ENCODE measurements at places on chromosomes 2 and 18.
A peak's percentile ranks its signal among the peaks of the same experiment; 100 is the strongest.

DNA sequence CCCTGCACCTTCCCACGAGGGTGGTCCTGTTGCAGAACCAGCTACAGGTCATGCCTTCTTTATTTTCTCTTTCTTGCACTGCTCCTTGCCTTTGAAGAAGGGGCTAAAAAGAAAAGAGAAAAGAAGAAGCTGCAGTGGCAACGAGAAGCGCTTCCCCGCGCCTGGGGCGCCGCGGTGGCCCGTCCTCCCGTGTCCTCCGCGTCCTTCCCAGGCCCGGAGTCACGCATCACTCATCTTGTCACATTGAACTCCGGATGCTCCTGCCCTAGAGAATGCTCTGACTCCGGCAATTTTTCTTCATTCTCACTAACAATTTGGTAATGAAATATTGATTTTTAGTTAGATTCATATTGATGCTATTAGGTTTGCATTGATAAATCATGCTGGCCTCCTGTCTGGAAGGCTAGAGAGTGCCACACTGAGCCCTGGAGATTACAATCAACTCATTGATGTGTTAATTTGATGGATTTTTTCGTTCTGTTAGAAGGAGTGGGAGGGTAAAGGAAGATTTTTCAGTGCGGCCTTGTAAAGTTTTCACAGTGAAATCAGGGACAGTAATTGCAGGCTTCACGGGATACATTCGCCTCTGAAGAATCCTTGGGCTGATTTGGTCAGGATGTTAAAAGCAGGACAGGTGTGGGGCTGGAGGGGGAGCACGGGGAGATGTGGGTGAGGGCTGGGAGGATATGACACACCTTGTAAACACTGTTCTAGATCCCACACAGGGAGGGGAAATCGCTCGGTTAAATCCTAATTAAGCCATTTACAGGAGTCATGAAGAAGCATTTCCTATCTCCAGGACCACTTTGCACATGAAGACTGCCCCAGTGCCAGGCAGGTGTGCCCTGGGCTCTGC lies 349.3 kb downstream of the ZNF516 start:
- no peak for DNase-seq

GRCh38 chr2:202114795-202115194 lies 41.7 kb downstream of the KIAA2012 start:
- no peak for DNase-seq

DNA sequence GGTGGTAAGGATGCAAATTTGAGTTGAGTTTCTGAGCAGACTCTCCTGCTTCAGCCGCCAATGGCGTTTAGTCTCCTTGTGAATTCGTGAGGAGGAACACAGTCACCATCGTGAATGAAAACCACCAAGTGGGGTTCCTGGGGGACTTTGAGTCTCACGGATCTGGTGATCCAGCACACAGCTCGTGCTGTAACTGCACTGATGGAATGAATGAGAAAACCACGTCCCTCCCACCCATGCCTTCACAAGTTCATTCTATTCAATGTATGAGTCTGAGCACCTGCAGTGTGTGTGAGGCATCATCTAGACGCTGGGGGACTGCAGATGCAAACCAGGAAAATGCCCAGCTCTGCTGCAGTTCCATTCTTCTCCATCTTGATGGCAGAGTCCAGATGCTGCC lies 127.9 kb downstream of the PIEZO2 start:
- no peak for DNase-seq

DNA sequence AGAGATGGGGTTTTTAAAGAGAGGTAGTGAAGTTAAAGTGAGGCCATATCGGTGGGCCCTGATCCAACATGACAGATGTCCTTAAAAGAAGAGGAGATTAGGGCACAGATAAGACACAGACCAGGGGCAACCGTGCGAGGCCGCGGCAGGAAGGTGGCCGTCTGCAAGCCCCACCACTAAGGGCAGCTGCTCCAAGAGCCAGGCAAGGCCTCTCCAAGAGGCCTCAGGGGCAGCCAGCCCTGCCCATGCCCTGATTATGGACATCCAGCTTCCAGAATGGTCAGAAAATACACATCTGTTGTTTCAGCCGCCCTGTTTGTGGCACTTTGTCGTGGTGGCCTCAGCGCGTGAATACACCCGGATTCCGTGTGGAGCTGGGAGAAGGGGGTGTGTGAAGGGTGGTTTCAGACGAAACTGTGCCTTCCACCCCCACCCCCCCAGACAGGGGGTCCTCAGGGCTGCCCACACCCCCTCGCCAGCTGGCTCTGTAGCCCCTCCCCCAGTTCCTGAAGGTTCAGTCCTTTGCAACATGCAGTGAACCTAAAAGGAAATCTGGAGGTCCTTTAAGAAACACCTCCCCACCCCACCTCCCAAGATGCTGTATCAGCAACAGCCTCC lies 74.1 kb upstream of the SMAD7 start:
- DNase-seq: no peak

DNA sequence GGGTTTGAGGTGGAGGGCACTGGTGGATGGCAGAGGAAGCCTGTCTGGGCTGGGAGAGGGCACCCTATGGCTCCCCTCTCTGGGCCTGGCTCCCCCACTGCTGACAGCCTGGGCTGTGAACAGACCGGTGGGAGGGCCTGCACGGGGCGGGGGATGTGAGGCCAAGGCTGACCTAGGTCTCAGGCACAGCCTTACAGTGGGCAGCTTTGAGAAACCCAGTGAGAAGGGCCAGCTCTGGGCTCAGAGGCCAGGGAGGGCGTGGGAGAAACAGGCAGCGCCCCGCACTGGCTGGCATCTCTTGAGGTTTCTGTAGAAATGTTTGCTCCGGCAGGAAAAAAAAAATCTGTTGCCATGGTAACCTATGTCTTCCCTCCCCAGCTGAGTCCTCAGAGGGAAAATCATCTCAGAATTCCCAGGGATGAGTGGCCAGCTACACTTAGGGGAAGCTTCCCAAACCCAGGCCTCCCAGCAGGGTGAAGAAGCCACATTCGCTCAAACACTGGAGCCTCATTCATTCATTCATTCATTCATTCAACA lies 71.7 kb upstream of the TAF1B start:
- no peak for DNase-seq

DNA sequence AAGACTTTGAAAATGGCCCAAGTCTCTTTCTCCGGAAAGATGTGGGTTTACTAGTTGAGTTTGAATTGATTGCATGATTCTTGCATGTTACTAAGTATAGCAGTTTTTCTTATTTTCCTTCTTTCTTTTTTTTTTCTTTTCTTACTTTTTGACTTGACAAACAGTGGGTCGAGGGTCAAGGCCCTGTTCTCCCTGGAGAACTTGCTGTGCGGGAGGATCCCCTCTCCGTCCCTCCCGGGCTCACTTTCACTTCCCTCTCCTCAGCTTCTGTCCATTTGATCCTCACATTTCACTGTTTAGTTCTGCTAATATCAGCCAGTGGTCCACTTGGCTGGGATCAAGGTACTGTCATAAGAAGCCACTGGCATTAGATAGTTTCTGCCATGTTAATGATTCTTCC lies 767.4 kb downstream of the TDRD15 start:
- no peak for DNase-seq

GRCh38 chr2:7913974-7914373 lies 767.9 kb upstream of the ID2 start:
- no peak for DNase-seq

DNA sequence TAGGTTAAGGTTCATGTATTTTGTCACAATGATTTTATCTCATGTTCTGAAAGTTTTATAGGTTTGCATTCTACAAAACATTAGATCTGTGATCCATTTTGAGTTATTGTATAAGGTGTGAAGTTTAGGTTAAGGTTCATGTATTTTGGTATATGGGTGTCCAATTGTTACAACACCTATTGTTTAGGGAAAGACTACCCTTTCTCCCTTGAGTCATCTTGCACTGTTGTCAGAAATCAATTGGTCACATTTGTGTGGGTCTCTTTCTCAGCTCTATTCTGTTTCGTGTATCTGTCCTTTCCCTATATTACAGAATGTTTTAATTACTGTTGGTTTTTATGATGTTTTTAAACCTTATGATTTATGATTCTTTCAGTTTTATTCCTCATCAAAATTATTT lies 192.3 kb downstream of the MCFD2 start:
- no peak for DNase-seq

DNA sequence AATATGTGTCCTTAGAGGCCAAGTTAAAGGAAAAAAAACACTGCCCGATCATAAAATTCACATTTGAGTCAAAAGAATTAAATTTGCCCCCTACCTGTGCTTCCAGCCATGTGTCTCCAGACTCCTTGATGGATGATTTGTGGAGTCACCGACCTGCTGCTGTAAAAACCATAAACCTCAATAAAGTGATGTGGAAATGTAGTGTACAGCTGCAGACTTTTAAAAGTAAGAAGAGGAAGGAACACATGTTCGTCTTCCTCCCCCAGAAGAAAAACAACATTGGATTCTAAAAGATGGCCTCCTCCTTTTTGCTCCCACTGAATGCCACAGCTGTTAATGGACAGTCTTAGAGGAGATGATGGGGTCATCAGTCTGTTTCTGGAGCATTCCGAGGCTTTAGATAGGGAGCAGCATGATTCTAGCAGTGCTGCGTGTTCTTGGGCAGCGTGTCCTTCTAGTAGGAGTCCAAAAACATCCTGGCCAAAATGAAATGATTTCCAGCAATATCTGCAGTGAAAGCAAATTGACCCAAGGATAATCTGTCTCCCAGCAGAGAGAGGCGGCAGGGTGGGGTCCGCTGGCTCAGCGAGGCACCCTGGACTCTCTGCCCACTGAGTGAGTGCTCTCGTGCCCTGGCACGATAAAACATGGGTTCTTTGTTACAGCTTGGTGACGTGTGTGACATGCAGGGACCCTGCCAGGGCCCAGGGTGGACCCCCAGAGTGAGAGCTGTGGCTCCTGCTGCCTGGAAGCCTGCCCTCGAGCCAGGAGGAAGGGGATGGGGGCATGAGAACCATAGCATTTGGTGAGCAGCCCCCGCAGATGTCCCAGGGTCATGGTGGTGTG lies 196.1 kb downstream of the FAM210A start:
- DNase-seq: peak; percentile 23

- no peak for DNase-seq
These were observed 477.2 kb upstream of the VRK2 start for GRCh38 chr2:57569396-57569795.

- no peak for DNase-seq
These were observed 99.6 kb upstream of the MGAT5 start for GRCh38 chr2:134154246-134154645.

GRCh38 chr2:28780496-28780895 lies 28.9 kb downstream of the PPP1CB start:
- DNase-seq: no peak

- peak; percentile 96 for DNase-seq
These were observed 47.5 kb upstream of the STAM2 start for GRCh38 chr2:152222975-152223637.

- no peak for DNase-seq
These were observed 161.8 kb upstream of the DTNA start for GRCh38 chr18:34548120-34548972.

DNA sequence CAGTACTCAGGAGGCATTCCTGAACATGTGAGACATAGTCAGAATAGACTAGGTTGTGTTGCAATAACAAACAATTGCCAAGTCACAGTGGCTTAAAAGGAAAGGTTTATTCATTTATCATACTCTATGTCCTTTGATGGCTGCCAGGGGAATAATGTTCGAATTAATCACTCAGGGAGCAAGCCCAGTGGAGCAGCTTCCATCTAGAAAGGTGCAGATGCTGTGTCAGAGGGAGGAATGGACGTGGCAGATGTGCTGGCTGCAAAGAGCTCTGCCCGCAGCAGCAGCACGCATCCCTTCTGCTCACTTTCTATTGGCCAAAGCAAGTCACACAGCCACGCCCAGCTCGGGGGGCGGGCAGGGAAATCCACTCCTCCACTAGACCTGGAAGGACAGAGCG lies 105.9 kb upstream of the AQP4 start:
- DNase-seq: no peak

DNA sequence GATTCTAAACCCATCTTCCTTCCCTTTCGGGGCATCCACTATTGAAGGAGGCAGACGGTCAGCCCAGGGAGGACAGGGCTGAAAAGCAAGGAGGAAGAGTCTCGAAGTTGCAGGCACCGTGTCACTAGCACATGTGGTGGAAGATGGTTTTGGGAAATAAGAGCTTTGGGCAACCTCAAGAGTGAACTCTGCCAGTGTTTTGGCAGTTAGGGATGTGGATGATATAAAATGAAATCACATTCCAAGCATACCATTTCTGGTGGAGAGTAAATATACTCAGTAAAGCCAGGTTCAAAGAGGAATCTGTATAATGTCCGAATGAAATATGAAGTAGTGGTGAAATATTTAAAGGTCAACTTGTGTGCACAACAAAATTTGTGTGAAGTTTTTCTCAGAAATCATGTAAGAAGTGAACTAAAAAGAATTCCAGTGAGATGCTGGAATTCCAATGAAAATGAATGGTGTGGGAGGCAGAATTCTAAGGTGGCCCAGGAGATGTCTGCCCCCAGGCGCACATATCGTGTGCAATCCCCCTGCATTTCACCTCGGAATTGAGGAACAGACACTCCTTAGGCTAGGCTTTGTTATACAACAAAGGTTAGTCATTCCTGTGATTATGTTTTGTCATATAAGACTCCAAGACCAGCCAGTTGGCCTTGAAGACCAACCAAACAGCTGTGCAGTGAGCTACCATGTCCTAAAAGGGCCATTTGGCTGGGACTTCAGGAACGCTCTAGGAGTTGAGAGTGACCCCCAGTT lies 147.1 kb downstream of the SH3BP4 start:
- no peak for DNase-seq

DNA sequence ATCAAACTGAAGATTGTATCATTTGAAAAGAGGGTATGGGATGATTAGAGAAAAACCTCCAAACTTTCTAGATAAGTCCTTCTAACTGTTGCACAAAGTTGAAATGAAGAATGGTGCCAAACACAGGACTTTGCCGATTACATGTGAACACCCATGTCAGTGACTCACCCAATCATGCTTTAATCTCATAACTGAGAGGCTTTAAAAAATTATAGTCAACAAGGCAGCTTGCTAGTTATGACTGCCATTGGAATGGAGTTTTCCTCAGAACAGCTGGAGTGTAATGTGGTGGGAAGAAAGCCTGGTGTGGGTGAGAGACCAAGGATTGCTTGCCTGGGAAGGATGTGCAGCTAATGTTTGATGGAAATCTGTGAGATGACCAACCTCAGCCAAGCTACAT lies 98.2 kb upstream of the ALPP start:
- no peak for DNase-seq

GRCh38 chr2:10283106-10284062 lies 19.3 kb upstream of the HPCAL1 start:
- peak; percentile 58 for DNase-seq

DNA sequence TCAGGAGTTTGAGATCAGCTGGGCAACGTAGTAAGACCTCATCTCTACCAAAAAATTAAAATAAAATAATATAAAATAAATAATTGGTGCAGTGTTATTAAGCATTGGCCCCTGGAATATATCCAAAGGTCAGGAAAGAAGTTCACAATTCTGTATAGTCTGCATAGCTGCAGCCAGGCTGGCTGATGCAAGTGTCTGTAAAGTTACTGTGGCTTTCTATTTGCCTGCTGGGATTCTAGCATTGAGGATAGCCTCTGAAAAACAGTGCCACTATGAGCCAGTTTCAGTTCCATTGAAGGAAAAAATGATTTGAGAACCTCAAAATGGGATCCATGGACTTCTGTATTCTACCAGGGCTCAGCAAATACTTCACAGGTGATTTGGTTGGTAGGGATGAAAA lies 208.6 kb downstream of the PARD3B start:
- DNase-seq: no peak

- DNase-seq: peak; percentile 96
These were observed 4.5 kb downstream of the STK17B start for GRCh38 chr2:196166876-196167275.
